Right cardiac atrium (tissue), 5 donors: ENCODE measurements at places on chromosomes 12 and 14. TPM values are rescaled to one million over a fixed set of nuclear protein-coding genes. Genes with fewer than 3 reads are reported as not detected.

- DNase-seq = no peak
Observed at GRCh38 chr14:34983148-34983760, 462 bp downstream of the SRP54 start.

SALL2 gene
- total RNA-seq = 12.6 TPM

NOP9 gene
- 20.3 TPM for total RNA-seq

DNA sequence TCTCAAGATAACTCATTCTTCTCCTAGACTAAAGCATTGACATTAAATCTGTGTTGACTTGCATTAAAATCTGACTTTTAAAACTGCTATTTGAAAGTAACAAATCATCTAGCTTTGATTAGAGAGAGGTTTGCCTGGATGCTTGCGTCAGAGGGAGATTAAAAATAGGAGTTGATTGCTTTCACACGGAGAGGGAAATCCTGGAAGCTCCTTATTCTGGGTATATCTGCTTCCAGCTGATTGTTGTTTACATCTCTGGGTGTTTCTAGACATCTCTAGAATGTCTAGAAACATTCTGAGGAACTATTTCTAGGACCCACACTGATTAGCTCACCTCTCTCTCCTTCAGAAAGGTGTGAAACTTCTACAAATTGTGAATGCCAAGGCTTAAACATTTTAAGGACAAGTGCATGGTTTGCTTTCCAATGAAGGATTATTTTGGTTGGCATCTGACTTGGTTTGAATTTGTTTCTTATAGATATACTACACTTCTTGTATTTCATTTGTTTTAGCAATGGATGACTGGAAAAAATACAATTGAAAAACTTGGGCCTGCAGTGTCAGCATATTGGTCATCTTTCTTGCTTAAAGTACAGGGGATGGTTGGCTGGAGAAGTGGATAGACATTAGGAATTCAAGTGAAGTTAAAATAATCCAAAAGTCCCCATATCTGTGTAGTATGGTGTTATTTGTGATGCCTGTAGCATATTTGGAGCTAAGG, 2.1 kb downstream of the DIP2B start:
- DNase-seq = no peak

ATN1 gene
- total RNA-seq = 89.3 TPM

DNA sequence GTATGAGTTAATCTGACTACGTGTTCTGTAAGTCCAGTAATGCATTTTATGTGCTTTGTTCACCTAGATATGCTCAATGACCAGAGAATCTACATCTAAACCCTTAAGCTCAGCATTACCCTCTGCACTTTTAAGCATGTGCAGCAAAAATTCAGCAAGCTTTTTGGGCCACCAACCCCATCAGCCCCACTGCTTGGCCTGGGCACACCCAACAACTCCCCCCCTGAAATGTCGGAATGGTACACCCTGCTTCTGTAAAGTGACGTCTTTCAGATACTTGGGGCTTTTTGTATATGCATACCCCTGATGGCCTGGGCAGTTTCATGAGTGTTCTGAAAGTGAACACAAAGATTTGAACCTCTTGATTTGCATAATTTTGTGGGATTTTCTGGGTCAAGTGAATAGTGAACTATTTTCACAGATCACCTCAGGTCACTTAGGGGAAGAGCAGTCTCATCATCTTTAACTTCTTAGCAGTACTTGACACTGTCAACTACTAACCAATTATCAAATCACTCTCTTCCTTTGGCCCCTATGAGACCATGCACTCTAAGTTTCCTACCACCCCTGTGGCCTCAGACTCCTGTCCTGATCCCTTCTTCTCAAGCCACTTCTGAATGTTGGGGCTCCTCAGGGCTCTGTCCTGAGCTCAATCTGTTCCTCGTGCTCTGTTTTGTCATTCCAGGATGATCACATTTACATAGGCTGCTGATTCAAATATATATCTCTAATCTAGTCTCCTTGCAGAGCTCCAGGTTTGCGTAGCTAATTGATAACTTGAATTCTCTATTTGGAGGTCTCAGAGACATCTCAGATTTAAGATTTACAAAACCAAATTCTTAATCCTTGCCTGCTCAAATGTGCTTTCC, 36.3 kb upstream of the PPM1A start:
- DNase-seq = no peak

GRCh38 chr12:6867413-6868210, at the start of gene TPI1:
TPI1 (plus strand) TSS chr12:6867531; CDS start chr12:6867567, 36 bp downstream.
- peak; percentile 94 for DNase-seq

DNA sequence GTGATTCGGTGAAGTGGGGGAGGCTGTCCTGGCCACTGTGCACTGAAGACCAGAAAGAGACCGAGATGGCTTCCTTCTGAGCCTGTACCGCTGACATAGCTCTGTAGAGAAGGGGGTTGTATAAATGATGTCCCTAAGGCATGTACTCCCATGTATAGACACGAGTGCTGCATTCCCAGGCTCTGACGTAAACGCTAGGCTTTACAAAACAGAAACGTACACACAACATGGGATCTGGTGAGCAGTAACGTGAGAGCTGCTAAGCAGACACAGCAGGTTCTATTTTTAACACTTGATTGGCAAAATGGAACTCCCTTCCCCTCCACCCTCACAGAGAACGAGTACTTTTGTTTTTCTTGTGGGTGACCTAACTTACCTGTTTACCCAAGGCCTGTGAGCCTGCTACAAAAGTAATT, 35.9 kb downstream of the ACADS start:
- no peak for DNase-seq

GRCh38 chr12:62006076-62006732, 254.0 kb upstream of the USP15 start:
- no peak for DNase-seq

GRCh38 chr14:102817942-102818940, 41.0 kb downstream of the TRAF3 start:
- DNase-seq = no peak

DNA sequence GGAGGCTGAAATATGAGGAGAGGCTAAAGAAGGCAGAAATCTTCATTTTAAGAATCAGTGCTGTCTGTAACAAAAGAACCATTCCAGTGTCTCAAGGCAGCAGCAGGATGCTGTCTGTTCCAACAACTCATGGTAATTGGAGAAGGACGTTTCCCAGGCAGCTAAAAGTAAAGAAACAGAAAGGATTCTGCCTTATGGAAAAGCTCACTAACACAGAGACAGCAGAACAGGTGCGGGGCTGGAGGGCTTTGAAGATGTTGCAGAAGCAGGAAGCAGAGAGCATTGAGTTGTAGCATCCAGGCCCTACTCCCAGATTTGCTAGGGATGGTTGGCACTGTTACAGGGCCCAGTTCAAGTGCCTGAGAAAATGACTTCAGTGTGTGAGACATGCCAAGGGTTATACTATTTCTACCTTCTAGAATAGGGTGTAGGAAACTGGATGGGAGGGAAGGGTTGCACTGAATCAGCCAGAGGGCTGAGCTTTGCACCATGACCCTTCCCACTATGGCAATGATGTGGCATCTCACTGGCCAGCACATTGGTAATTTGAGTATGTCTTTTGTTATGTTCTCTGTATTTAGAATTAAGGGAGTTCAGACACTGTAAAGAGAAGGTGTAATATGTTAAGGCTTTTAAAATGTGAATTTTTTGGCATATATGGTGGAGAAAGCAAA, 160.0 kb upstream of the FBXO33 start:
- no peak for DNase-seq

NPFF gene
- total RNA-seq = not detected

PTPRO gene
- 1.4 TPM for total RNA-seq

GRCh38 chr12:49219417-49220026, 30.6 kb upstream of the TUBA1A start:
- DNase-seq = no peak

RAB3IP gene
- total RNA-seq = 19.1 TPM

GRCh38 chr12:62251609-62251958, 8.6 kb upstream of the USP15 start:
- no peak for DNase-seq

GRCh38 chr12:122226366-122227125, 694 bp upstream of the DIABLO start:
- no peak for DNase-seq

DNA sequence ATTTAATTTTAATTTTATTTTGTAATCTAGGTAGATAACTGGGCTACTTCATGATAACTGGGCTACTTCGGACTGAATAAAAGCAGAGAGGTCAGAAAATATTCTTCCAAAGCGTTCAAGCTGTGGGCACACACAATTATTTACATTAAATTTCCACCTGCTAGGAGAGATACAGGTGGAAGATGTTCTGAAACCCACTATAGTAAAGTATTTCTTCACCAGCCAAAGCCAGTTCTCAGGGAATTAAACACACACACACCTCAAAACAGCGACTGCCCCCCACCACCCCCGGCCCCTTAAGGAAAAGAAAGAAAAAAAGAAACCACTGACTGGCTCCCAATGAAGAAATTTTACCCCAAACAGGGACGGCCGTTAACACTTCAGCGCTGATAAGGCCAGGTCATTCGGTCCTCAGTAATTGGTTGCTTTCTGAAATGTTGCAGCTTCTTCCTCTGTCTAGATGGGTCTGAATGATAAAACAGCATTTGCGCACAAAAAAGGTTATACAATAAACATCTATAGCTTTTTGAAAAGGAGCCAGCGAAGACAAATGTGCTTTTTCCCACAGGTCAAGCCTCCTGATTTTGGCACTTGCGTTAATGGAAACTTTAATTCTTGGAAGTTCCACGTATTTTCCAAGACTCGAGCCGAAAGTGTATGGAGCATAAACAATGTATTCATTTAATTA, 771 bp upstream of the KCNJ8 start:
- no peak for DNase-seq

PIK3C2G gene
- not detected for total RNA-seq

CCDC197 gene
- not detected for total RNA-seq

- no peak for DNase-seq
Observed at GRCh38 chr12:10641735-10642500, 28.5 kb upstream of the MAGOHB start.

ART4 gene
- 13.2 TPM for total RNA-seq

- no peak for DNase-seq
Observed at GRCh38 chr14:77181603-77182437, at the start of gene TMEM63C. TMEM63C (plus strand) TSS chr14:77181798; CDS start chr14:77218814, 37,016 bp downstream.

- no peak for DNase-seq
Observed at GRCh38 chr14:104316121-104316722, 177.8 kb downstream of the KIF26A start.

B3GNT4 gene
- total RNA-seq = not detected

OR4Q2 gene
- not detected for total RNA-seq
